ENCODE measurements at places on chromosomes 12 and 14.

GRCh38 chr12:15689751-15690191, 99.4 kb downstream of the EPS8 start:
- DNase-seq, result no peak

DNA sequence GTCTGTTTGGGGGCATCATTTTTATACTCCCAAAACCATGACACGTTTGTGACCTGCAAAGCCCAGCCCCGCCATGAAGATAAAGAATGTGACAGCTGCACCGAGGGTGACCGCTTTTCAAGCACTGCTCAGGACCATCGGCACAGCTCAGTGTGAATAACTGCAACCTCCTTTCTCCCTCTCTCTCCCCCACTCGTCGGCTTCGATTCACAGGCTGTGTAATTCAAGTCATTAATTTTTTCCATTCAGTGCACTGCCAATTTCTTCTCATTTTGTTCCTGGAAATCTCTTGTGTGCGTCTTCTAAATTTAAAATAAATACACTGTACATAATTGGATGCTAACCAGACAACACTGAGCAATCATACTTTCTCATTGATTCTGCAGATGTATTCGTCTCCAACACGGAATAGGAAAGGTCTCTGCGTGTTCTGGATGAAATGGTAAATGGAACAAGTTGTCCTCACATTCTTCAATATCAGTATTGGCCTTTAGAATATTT, 260.8 kb downstream of the TTC8 start:
- no peak for DNase-seq

DNA sequence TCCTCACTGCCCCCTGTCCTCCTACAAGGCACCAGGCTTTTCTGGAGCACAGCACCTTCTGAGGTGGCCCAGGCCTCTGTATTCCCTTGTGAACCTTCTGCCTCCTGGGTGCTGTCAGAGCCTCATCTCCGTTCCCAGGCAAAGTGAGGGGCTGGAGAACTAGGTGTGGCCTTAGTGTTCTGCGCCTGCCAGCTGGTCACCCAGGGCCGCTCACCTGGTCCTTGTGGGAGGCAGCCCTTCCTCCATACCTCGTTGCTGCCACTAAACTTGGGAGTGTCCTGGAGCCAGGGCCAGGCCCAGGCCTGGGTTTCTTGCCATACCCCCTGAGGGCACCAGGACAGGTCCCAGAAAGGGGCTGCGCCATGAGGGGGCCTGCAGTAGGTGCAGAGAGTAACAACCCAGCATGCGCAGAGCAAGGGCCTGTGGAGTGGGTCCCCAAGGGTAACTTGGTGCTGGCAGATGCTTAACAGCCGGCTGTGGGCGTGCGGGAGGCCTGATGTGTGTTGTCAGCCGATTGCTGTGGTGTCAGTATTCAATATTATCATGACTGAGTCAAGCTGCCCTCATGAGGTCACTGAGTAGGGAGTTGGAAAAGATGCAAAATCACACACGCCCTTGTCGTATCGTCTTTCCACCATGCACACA, 17.1 kb downstream of the OTUB2 start:
- no peak for DNase-seq

DNA sequence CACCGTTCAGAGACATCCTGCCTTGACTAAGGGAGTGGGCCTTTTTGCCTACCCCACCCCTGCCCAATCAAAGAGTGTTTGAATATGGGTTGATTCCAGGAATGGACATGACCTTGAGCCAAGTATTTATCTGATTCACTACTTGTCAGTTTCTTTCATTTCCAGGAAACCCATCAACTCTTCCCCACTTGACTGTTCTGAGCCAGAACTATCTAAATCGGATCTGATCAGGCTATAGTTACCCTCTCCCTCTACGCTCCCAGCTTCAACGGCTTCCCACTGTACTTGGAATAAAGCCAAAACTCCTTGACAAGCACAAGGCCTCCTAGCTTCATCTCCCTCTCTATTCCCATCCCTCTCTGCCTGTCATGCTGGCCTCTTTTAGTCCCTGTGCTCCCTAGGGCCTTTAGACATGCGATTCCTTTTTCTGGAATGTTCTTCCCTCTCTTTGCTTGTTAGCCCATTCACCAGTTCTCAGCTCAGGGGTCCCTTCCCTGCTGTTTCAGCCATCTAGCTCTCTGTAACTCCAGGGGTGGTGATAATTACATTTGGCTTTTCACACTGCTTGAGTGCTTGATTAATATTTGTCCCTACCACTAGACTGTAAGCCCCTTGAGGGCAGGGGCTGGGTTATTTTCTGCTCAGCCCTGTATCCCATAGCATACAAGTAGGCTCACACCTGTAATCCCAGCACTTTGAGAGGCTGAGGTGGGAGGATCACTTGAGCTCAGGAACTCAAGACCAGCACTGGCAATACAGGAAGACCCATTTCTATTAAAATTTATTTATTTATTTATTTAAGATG, 5.5 kb upstream of the ITPK1 start:
- no peak for DNase-seq

DNA sequence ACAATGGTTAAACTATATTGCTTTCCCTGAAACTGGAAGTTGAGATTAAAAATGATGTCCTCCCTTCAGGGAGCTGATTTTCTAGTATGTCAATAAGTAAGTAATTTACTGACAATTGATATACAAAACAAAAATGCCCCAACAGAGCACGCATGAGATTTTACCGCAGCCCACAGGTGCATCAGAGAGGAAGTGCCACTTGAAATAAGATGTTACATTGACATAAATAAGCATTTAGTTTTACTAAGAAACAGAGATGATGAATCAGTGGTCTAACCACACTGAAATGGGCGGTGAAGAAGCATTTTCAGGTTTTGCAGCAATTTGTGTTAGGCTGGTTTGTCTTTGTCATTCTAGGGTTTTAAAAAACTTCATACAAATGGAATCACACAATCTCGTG, 8.8 kb upstream of the CLECL1 start:
- DNase-seq, result peak; percentile 66

- peak; percentile 31 for DNase-seq
Observed at GRCh38 chr12:52278575-52279421, 4.4 kb downstream of the KRT86 start.

DNA sequence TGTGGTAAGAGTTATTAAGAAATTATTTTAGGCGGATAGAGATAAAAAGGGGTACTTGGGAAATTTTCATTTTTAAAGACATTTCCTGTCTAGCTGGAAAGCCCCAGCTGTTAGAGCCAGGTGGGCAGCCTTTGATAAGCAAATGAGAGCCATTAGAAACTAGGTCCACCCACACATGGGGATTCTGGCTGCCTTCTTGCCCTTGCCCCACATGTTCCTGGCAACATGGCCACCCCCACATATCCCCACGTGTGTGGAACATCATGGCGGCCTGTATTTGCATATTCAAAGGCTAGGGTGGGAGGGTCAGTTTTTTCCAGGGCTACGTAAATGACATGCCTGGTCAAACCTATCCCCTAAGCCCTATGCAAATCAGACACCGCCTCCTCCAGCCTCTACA, 1382.1 kb downstream of the AACS start:
- no peak for DNase-seq

- no peak for DNase-seq
Observed at GRCh38 chr12:58435647-58436046, 484.7 kb downstream of the LRIG3 start.

GRCh38 chr12:77152623-77153193, 87.3 kb upstream of the E2F7 start:
- no peak for DNase-seq

DNA sequence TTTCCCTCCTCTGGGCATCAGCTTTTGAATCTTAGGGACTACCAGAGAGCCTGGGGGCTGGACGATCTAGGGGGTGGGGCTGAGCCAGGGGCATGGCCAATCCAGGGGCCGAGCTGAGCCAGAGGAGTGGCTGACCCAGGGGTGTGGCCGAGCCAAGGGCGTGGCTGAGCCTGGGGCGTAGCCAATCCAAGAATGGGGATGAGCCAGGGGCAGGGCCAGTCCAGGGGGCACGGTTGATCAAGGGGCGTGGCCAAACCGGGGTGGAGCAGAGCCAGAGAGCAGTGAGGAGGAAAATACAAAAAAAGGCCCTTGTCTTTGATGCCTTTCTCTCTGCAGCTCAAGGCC, 219.3 kb upstream of the NOS1 start:
- DNase-seq, result no peak

DNA sequence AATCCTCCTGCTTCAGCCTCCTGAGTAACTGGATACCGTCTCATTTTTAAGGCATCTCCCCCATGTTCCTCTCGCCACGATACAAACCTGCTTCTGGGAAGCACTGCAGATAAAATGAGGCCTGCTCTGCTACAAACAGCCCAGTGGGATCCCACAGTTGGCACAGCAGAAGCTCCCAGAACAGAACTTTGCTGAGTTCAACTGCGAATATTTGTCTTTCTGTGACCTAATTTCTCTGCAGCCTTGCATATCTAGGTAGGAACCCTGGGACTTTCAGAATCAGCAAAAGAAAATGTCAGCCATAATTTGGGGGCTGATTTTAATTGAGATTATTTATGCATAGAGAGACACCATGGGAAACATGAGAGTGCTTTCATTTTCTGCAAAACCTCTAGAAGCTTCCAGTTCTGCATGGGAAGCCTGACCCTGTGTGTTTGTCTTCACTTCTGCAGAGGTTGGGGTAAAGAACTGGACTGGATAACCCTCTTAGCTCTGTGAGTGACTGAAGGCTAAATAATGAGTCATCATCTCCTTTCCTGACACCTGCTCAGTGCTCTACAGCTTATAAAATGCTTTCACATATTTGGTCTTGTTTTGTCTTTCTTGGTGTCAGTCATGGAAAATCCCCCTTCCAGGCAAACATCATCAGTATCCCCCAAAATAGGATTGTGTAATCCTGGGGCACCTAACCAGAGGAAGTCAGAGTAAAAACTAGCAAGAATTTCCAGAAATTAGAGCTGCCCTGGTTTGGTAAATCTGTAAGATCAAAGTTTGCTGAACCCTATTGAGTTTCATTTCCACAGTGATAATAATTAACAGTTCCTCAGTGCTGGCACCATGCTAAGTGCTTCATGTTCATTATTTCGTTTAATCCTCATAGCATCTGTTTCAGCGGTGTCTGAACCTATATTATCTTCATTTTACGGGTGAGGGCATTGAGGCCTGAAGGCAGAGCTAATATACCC, 185.8 kb downstream of the SLC15A4 start:
- DNase-seq, result no peak

GRCh38 chr12:4849115-4849541, 60.6 kb upstream of the KCNA1 start:
- no peak for DNase-seq

DNA sequence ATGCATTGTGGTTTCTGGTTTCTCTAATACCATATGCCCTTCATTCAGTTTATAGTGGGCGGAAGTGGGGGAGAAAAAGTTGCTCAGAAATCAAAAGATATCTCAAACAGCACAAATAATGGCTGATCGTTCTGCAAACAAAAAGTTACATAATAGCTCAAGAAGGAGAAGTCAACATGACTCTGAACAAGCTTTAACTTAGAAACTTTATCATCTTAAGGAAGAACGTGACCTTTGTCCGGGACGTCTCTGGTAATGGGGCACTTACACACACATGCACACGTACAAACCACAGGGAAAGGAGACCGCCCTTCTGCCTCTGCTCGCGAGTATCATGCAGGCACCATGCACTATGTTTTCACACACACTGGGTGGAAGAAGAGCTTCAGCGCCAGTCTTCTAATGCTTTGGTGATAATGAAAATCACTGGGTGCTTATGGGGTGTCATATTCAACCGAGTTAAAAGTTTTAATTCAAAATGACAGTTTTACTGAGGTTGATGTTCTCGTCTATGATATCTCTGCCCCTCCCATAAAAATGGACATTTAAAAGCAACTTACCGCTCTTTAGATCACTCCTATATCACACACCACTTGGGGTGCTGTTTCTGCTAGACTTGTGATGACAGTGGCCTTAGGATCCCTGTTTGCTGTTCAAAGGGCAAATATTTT, 4.7 kb downstream of the FOS start:
- no peak for DNase-seq

GRCh38 chr12:84974155-84974815, 61.7 kb upstream of the SLC6A15 start:
- no peak for DNase-seq

DNA sequence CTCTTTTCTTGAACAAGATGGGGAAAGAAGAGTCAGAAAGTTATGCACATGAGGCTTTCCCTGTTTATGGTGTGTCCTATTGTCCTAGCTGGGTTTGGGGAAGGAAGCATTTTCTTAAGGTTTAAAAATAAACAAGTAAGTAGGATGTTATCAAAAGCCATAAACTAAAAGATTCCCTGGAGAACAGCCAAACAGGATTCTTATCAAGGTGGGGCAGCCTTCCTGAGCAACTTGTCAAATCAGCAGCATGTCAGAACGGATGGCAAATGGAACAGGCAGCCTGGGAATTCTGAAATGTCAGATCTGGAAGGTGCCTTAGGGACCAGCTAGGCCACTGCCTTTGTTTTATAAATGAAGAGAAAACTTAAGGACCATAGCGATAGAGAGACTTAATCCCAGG, 152.2 kb upstream of the RGS6 start:
- no peak for DNase-seq

DNA sequence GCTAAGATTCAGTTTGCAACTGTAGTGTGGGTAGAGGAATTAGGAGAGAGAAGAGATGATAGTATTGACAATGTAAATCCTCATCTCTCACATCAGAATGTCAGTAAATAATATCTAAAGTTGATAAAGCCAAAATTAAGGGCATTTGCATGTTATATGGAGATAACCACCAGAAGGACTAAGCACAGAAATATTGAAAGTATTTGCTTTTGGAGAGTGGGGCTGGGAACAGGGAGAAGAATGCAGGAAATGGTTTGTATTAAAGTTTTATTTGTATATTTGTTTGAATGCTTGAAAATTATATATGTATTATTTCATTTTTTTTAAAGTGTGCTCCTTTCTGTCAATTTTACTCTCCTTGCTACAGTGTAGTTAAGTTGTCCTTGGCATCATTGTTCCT, 491.4 kb downstream of the APAF1 start:
- DNase-seq, result no peak

- no peak for DNase-seq
Observed at GRCh38 chr12:100666588-100666987, 93.1 kb downstream of the GAS2L3 start.

GRCh38 chr14:63432228-63432627, 110.9 kb downstream of the PPP2R5E start:
- DNase-seq, result no peak

DNA sequence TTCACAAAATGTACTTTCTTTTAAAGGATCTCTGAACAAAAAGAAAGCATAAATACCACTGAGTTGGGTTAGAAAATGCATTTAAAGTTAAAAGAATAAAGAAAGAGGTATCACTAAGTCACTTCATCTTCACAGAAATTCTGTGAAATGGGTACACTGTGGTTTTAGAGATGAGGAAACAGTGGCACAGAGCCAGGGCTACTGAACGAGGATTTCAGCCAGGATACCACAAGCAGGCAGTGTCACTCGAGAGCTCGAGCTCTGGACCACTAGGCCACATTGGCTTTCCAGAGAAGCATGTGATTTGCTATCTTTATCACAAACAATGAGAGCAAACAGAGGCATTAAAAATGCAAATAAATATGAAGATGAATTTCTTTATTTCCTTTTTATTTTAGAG, 51.0 kb downstream of the WDHD1 start:
- DNase-seq, result no peak

DNA sequence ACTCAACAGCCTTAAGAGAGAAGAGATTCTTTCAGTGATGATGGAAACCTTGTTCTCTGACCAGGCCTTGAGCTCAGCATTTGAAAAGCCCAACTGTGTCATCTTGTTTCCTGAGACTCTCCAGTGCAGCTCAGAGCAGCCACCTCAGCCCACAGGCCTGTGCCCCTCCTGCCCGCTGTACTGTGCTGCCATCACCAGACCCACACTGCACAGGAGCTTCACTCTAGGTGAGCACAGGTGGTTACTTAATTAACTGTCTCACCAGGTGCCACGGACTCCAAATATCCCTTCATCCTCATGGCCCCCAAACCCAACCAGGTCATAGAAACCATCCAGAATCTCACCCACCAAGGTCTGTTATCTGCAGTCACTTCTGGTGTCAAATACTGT, 51.3 kb downstream of the JAG2 start:
- DNase-seq, result no peak

Measured in activated CD4-positive, CD25-positive, alpha-beta regulatory T cell treated with anti-CD3 and anti-CD28 coated beads, Interleukin-2, amount 50 U/mL, for 16 hours (primary cell).